Heart right ventricle (tissue), 16 donors: ENCODE measurements at places on chromosomes 3 and 15.

DNA sequence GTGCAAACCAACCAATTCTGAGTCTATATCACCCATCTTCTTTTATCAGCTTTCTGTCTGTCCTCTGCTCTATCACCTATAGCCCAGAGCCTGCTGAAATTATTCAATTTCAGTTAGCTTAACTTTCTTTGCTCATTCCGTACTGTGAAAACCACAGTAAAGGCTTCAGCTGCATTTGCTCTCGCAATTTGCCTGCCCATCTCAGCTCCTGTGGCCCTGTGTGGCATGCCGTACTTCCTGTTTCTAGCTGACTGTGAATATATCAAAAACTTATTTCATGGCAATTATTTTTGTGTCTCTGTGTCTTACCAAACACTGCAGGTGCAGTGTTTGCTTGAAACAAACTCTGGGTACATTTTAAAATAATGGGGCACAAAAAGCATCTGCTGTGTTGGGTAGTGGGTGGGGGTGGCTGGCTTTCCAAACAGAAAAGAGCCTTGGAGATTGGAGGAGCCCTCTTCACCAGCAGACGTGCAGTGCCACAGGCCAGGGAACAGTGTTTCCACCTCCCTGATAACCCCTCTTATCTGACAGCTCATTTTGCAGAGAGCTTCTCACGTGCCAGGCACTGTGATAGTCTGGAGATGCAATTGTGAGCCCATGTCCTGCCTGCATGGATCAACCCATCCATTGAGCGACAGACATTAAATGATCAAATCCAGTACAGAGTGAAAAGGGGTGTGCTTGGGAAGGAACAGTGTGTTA, 45.2 kb downstream of the GASK1A start:
- no peak for DNase-seq
- H3K36me3 ChIP-seq, result no peaks in the 10 kb centered on the region
- H3K4me3 ChIP-seq, result no peak overlapping the region
- H3K27ac ChIP-seq, result no peak overlapping the region
- H3K4me1 ChIP-seq, result no peaks in the 10 kb centered on the region
- no peaks in the 10 kb centered on the region for H3K27me3 ChIP-seq

- H3K4me3 ChIP-seq, result no peak overlapping the region
- no peak for DNase-seq
- H3K4me1 ChIP-seq, result no peaks in the 10 kb centered on the region
- H3K36me3 ChIP-seq, result no peaks in the 10 kb centered on the region
- H3K27me3 ChIP-seq, result no peaks in the 10 kb centered on the region
Observed at GRCh38 chr15:100263721-100264455, 77.9 kb downstream of the ADAMTS17 start.

DNA sequence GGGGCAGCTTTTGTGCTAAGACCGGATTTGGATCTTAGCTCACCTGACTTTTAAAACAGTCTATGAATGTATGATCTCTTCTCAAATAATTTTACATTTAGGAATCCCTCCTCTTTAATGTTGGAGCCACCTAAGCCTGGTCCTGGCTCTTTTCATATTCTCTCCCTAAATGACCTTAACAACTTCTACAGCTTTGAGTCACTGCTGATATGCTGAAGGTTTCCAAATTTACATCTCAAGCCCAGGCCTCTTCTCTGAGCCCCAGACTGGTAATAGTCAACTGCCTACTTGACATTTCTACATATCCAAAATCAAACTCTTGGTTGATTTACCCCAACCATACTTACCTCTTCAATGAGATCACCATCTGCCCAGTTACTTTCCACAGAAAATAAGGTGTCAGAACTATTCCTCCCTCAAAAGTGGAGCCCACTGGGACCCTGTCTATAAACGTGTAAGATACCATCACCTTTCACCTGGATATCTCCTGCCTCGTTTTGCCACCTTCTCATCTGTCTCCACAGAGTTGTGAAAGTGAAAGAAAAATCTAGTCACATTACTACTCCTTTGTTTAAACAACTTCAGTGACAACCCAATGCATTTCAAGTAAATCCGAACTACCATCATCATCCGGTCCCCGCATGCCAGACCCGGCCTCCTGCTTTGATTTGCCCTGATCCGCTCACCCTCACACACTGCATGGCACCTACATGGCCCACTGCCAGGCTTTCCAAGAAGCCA, 48.8 kb downstream of the UBP1 start:
- H3K4me1 ChIP-seq, result peaks cover 10% of the 10 kb centered on the region
- H3K4me3 ChIP-seq, result no peak overlapping the region
- DNase-seq, result no peak
- no peaks in the 10 kb centered on the region for H3K27me3 ChIP-seq
- no peaks in the 10 kb centered on the region for H3K36me3 ChIP-seq

DNA sequence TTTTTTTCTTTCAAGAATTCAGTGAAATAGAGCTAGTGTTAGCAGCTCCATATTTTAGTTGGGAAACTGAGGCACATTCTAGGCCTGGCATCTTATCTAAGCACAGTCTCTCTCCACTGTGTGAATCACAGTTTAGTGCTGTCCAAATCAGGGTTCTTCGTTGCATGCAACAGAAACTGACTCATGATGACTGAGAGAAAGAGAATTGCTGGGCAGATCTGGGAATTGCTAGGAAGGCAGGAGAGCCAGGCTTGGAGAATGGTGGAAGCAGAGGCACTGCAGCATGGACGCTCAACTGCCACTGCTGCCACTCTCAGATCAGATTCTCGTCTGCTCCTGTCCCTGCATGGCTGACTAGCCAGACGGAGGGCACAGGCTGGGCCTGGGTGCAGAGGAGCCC, 40.7 kb upstream of the CHST2 start:
- no peak overlapping the region for H3K4me3 ChIP-seq
- H3K4me1 ChIP-seq, result no peaks in the 10 kb centered on the region
- H3K27me3 ChIP-seq, result no peaks in the 10 kb centered on the region

DNA sequence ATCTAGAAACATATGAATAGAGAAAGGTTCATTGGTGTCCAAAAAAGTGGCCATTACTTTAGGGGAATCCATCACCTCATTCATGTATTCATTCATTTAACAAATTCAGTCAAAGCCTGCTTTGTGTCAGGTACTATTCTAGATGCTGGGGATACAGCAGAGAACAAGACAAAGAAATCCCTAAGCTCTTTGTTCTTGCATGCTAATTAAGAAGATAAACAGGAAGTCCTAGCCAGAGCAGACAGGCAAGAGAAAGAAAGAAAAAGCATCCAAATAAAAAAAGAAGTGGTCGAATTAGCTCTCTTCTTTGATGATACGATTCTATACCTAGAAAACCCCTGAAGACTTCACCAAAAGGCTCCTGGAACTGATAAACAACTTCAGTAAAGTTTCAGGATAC, 12.4 kb upstream of the ZMAT3 start:
- H3K4me1 ChIP-seq, result no peaks in the 10 kb centered on the region
- DNase-seq, result no peak
- H3K27me3 ChIP-seq, result no peaks in the 10 kb centered on the region
- no peak overlapping the region for H3K4me3 ChIP-seq

- no peaks in the 10 kb centered on the region for H3K27me3 ChIP-seq
- peaks cover 11% of the 10 kb centered on the region for H3K4me1 ChIP-seq
- H3K36me3 ChIP-seq, result no peaks in the 10 kb centered on the region
- no peak overlapping the region for H3K27ac ChIP-seq
- no peak overlapping the region for H3K4me3 ChIP-seq
Observed at GRCh38 chr3:129413687-129414506, 14.5 kb downstream of the EFCAB12 start.

DNA sequence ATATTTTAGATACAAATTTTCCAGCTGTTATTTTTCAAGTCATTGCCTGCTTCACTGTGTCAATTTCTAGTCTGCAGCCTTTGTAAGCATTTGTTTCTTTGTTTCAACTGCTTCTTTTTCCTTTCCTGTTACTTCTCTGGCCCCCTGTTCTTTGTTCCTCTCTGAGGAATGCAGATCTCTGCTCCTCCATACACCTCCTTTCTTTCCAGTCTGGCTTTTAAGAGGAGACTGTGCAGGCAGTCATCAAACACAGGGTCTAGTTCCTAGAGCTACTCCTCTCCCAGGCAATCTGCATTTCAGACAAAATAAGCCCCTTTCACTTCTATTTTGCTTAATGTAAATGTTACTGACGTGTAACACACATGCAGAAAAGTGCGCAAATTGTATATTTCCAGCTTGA, 502.9 kb downstream of the PDCD6IP start:
- no peaks in the 10 kb centered on the region for H3K4me1 ChIP-seq
- DNase-seq, result no peak
- H3K27ac ChIP-seq, result no peak overlapping the region

DNA sequence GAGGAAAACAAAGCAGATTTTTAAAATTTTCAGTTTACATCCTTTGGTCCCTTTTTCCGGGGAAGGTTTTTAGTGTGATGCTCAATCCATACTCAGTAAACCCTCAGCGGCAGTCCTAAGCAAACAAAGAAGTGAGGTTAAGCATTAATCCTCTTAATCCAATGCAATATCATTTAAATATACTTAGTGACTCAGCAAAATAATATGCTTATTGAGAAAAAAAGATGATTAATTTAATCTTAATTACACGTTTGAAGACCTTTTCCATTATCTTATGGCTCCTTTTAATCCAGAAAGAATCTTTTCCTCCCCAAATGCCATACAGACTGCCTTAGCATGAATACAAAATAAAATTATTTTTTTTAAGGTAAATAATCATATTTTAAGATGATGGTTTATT, at the start of gene GABRR3:
GABRR3 (minus strand) TSS at position 108 of the 400 bp plus-strand sequence. CDS start 328 bp downstream, outside the sequence.
- no peaks in the 10 kb centered on the region for H3K36me3 ChIP-seq
- no peaks in the 10 kb centered on the region for H3K4me1 ChIP-seq
- H3K4me3 ChIP-seq, result no peak within 1 kb of the TSS
- no peak for DNase-seq
- peaks cover 6% of the 10 kb centered on the region for H3K27me3 ChIP-seq

- no peaks in the 10 kb centered on the region for H3K27me3 ChIP-seq
- H3K4me1 ChIP-seq, result peaks cover 4% of the 10 kb centered on the region
- no peak overlapping the region for H3K27ac ChIP-seq
- H3K4me3 ChIP-seq, result no peak overlapping the region
Observed at GRCh38 chr3:43718296-43718695, 27.6 kb downstream of the ABHD5 start.

- no peak for DNase-seq
- H3K27me3 ChIP-seq, result no peaks in the 10 kb centered on the region
- no peak overlapping the region for H3K4me3 ChIP-seq
- no peaks in the 10 kb centered on the region for H3K4me1 ChIP-seq
Observed at GRCh38 chr15:60077581-60078359, 73.7 kb downstream of the FOXB1 start.

GRCh38 chr3:58025837-58026569, 17.8 kb downstream of the FLNB start:
- H3K4me1 ChIP-seq, result peaks cover 60% of the 10 kb centered on the region
- no peak overlapping the region for H3K4me3 ChIP-seq
- DNase-seq, result no peak
- H3K27me3 ChIP-seq, result no peaks in the 10 kb centered on the region

GRCh38 chr3:166743481-166744134, 636.5 kb downstream of the ZBBX start:
- no peak overlapping the region for H3K27ac ChIP-seq
- H3K4me1 ChIP-seq, result no peaks in the 10 kb centered on the region
- no peak overlapping the region for H3K4me3 ChIP-seq
- H3K27me3 ChIP-seq, result no peaks in the 10 kb centered on the region

GRCh38 chr3:114445233-114445632, 151.4 kb downstream of the TIGIT start:
- H3K36me3 ChIP-seq, result no peaks in the 10 kb centered on the region
- no peak for DNase-seq
- no peaks in the 10 kb centered on the region for H3K27me3 ChIP-seq
- no peak overlapping the region for H3K4me3 ChIP-seq
- peaks cover 33% of the 10 kb centered on the region for H3K4me1 ChIP-seq

DNA sequence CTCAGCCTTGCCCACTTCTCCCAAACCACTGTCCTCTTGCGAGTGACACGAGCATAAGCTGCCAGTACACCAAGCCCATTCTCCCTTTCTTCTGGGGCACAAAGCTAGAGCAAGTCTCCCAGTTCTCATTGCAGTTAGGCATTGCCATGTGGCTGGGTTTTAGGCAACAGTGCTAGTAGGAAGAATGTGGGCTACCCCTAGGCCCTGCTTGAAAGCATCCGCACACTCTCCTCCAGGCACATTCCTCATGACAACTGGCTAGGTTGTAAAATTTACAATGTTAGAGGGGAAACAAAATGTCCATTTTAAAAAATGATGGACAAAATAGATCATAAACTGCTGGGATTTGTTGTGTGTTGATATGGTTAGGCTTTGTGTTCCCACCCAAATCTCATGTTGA, 19.7 kb downstream of the ITGB5 start:
- no peak overlapping the region for H3K4me3 ChIP-seq
- DNase-seq, result no peak
- no peaks in the 10 kb centered on the region for H3K27me3 ChIP-seq

DNA sequence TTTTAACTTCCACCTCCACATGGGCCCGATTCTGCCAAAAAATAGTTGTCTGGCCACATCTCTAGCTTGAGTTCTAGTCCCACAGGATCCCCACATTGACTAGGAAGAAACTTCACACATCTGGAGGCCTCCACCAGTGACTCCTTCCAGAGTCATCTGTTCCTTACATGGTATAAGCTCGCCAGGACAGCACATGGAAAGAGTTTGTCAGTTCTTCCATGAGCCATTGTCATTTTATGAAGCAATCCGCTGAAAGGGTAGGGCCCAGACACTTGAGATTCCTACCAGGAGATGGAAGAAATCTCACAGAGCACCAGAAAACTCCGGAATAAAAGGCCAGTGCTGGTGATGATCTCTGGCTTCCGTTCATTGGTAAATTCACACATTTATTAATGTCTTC, 350.5 kb upstream of the ICE2 start:
- H3K4me3 ChIP-seq, result no peak overlapping the region
- H3K27ac ChIP-seq, result no peak overlapping the region
- H3K4me1 ChIP-seq, result no peaks in the 10 kb centered on the region
- no peaks in the 10 kb centered on the region for H3K36me3 ChIP-seq

DNA sequence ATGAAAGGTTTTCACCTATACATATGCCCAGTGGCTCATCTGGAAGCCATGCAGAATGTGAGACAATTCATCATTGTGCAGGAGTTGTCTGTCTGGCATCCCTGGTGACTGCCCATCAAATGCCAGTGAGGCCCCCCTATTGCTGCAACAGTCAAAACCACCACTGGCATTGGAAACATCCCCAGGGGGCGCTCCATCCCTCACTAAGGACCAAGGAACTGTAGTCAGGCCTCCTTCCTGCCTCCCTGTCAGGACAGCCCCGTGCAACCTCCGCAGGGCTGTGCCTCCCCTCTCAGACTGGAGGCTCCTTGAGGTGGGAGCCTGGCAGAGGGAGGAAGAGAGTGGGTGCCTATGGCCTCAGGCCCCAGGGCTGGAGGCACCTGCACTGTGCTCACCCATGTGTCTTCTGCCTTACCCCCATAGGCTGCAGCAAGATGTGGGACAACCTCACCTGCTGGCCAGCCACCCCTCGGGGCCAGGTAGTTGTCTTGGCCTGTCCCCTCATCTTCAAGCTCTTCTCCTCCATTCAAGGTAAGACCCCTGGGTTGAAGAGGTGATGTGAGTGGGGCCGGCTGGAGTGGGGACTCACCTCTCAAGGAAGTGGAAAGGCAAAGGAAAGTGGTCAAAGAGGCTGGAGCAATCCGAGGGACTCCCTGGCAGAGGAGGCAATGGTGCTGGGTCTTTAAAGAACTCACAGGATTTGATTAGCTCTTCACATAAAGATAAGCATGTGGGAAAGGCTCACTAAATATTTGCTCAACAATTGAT, 16.5 kb downstream of the VIPR1 start:
- H3K36me3 ChIP-seq, result no peaks in the 10 kb centered on the region
- H3K27me3 ChIP-seq, result no peaks in the 10 kb centered on the region
- DNase-seq, result no peak
- no peaks in the 10 kb centered on the region for H3K4me1 ChIP-seq
- H3K27ac ChIP-seq, result no peak overlapping the region
- H3K4me3 ChIP-seq, result no peak overlapping the region

GRCh38 chr3:109050591-109051167, 67.3 kb downstream of the MORC1 start:
- DNase-seq, result no peak
- H3K36me3 ChIP-seq, result no peaks in the 10 kb centered on the region
- H3K4me1 ChIP-seq, result no peaks in the 10 kb centered on the region
- no peak overlapping the region for H3K4me3 ChIP-seq
- H3K27me3 ChIP-seq, result no peaks in the 10 kb centered on the region
- H3K27ac ChIP-seq, result no peak overlapping the region
